ENCODE measurements at places on chromosomes 3 and 15.

- DNase-seq = no peak
These were observed 30.7 kb upstream of the SLC24A5 start for GRCh38 chr15:48090115-48090514.

DNA sequence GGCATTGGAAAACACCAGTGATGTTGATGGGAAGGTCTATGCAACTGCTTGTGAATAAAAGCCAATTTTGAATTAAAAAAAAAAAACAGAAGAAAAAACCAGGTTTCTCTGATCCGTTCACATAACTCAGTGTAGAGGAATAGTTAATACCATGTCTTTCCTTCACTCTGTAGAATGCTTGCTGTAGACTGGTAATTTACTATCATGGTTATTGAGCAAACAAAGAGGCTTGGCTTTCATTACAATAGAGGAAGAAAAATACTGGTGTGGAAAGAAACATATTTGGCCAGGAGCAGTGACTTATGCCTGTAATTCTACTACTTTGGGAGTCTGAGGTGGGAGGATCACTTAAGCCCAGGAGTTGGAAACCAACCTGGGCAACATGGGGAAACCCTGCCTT is 41.1 kb downstream of the GATM start:
- DNase-seq = no peak

- no peak for DNase-seq
These were observed 9.9 kb downstream of the ARL6IP5 start for GRCh38 chr3:69094467-69095205.

DNA sequence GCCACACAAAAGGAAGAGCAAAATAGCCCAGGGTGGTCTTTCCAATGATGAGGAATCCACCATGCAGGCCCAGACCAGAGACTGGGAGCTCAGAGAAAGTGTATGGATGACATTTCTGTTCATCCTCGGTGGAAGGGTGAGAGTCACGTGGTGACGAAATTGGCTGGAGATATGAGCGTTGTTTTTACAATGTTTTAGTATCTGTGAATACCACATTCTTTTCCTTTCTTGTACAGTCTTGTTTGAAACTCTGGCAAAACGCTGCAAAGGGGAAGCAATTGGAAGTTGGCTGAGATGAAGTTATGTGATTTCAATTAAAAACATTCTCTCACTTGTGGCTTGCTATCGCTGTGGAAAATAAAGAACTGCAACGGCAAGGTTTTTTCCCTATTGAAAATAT is 137.5 kb downstream of the MAGI1 start:
- no peak for DNase-seq

GRCh38 chr3:68295457-68295856 is 636.9 kb downstream of the TAFA4 start:
- no peak for DNase-seq

DNA sequence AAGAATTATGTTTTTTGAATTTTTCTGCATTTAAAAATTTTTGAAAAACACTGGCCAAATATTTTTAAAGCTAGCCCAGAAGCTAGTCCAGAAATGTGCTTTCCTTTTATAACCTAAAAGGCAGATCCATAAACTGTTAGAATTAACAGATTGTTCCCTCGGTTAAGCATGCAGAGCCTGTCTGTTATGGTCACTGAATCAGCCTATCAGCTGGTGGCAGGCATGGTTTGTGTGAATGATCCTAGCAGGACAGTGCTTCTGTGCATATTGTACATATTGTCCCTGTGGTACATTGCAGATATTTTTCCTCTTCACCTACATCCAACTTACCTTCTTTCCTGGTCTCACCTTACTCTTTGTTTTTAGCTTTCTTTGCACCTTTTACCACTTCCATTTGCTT is 53.3 kb downstream of the RARB start:
- no peak for DNase-seq

DNA sequence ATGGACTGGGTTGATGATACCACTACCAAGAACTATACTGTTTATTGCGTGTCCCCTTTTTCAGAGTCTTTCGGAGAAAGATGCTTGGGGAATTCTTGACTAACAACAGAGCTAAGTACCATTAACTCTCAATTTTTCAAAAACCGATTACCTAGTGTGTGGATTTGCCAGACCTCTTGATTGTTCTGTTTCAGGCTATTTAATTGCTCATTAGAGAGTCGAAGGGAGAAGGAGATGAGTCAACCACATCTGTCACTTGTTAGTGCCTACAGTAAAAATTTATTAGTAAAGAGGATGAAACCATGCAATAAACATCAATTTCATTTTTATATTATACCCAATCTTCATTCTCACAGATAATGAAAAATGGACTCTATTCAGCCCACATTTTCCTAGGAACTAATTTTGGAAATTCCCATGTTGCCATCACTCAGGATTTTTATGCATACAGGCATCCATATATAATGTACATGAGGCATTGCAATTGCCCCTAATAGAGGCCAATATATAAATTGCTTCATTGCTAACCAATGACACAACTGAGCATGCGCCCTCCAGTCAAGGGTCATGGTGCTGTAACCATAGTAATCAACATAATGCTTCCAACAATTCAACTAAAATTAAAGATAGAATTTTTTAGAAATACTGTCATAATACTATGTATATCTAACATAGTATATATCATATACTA is 541.7 kb downstream of the TBL1XR1 start:
- no peak for DNase-seq

GRCh38 chr3:7272203-7272602 is 411.3 kb downstream of the GRM7 start:
- DNase-seq = no peak

GRCh38 chr15:85771781-85772445 is 22.8 kb downstream of the KLHL25 start:
- no peak for DNase-seq

DNA sequence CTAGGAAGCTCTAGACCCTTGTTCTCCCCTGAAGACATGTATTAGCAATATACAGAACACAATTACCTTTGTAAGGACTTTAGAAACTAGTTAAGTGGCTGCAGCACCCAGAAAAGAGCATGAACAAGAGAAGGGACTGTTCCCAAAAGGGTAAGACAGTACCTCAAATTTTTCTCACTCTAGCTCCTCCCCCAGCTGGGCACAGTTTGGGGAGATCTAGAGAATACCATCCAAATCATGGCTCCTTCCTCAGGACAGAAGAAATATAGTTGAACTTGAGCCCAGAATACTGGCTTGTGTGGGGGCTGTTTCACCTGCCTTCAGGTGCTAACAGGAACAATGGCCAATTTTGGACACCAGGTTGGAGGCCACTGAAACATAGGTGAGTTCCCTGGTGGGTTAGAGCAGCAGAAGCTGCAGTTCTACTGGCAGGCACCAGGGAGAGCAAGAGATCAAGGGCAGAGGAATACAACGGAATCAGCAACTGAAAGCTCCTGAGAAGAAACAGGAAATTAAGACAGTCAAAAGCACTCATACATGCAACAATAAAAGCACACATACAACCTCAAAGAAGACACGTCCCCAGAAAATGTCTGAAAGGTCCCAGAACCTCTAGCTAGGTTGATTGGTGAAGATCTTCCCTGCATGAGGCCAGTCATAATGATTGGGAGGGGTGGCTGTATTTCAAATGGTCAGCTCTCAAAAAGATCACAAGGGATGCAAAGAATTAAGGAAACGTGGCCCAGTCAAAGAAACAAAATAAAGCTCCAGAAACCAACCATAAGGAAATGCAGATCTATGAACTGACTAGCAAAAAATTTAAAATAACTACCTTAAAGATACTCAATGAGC is 104.9 kb upstream of the ASB14 start:
- no peak for DNase-seq

GRCh38 chr3:49401766-49402165 is 10.0 kb downstream of the RHOA start:
- DNase-seq = no peak

- DNase-seq = no peak
These were observed 7.8 kb upstream of the FAM174B start for GRCh38 chr15:92663250-92663951.

DNA sequence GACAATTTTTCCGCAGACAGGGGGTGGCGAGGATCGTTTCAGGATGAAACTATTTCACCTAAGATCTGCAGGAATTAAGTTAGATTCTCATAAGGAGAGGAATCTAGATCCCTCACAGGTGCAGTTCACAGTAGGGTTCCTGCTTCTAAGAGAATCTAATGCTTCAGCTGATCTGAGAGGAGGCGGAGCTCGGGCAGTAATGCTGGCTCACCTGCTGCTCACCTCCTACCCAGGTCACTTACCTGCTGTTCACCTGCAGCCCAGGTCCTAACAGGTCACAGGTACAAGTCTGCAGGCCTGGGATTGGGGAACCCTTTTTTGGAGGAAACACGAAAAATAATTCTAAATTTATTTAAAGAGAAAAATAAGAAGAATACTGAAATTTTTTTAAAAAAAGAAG is 406.8 kb downstream of the MCTP2 start:
- DNase-seq = no peak

DNA sequence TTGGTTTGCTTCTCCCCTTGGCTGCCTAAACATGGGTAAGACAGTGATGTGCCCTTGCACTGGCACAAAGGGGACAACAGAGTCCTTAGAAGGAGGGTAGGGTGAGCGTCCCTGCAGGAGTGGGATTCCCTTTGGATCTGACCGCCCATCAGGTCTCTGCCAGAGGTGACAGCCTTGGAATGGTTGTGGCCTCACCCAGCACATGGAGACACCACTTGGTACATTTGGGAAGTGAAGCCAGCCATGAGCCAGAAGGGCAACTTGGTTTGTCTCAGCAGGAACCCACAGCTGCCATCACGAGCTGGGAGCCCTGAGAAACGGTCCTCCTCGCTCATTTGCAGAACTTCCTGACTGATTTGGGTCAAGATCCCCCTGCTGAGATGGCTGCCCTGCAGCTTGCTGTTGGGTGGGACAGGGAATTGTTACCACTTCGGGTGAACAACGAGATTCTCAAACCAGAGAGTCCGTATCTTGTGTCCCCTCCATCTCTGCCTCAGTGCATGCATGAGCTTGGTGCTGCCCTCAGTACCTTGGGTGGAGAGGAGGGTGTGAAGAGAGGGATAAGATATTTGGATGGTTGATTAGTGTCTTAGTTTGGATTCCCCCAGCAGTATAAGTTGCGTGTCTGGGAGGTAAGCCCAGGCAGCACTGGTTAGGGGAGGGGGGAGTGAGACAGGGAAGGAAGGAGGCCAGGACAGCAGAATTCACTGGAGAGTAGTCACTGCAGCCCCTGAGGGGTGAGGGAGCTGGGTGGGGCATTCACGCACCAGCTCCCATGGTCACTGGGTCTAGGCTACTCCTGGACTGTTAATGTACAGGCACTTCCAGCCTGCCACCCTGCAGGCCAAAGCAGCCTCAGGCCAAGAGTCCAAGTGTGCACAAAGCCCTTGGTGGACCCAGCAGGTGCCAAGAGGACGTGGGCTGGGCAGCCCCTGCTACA is 168.8 kb upstream of the TOPAZ1 start:
- no peak for DNase-seq

DNA sequence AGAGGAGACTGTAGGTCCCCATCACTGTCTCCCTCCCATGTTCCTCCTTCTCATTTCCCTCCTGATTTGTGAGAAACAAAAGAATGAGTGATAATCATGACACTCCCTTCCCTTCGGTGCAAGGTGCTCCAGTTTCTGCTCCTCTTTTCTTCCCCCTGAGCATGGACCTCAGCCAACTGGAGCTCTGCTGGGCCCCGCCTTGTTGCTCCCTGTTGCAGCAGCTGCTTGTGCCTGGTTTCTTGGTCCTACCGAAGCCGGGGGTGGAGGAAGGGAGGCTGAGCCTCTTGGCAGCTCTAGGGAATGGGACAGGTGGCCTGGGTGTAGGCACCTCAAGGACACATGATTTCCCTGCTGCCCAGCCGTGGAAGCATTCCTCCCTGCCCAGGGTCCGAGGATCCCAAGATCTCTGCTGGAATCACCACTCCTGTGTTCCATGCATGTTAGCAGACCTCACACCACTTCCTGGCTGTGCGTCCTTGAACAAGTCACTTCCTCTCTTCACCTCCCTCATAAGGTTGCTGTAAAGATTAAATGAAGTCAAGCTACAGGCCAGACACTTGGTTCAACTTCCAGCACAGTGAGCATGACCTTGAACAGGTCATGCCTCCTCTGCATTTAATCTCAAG is 131.6 kb upstream of the ABHD17C start:
- no peak for DNase-seq

DNA sequence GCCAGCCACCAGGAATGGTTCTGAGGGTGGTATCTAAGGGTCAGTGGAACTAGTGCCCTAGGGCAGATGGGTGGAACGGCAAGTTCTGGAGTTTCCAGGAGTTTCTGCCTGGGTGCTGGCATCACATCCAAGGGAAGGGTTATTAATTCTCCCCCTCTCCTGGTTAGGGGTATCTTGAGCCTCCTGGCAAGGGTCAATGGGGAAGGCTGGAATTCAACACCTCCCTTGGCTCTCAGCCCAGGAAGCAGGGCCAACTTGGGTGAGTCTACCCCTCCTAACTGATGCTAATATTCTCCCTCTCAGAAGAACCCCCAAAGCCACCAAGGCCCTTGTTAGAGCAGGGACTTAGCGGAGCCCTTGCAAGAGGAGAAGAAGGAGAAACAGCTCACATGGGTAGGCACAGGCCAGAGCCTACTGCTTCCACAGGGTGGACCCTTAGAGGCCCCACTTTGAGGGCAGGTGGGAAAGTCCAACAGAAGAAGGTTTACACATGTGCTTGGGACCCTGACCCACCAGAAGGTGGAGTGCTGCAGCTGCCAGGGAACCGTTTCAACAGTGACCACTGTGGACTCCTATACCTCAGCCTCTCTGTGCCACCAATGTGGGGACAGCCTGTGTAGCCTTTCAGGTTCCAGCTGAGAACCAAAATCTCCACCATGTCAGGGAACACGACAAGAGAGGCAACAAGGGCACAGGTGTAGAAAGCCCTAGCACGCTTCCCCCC is 3.3 kb downstream of the TMEM115 start:
- DNase-seq = no peak

- no peak for DNase-seq
These were observed 58.1 kb downstream of the PDIA5 start for GRCh38 chr3:123124971-123125370.

- DNase-seq = peak; percentile 37
These were observed 37.5 kb downstream of the TGFBR2 start for GRCh38 chr3:30643763-30644462.

- DNase-seq = no peak
These were observed 908.8 kb downstream of the SQOR start for GRCh38 chr15:46543626-46544025.

DNA sequence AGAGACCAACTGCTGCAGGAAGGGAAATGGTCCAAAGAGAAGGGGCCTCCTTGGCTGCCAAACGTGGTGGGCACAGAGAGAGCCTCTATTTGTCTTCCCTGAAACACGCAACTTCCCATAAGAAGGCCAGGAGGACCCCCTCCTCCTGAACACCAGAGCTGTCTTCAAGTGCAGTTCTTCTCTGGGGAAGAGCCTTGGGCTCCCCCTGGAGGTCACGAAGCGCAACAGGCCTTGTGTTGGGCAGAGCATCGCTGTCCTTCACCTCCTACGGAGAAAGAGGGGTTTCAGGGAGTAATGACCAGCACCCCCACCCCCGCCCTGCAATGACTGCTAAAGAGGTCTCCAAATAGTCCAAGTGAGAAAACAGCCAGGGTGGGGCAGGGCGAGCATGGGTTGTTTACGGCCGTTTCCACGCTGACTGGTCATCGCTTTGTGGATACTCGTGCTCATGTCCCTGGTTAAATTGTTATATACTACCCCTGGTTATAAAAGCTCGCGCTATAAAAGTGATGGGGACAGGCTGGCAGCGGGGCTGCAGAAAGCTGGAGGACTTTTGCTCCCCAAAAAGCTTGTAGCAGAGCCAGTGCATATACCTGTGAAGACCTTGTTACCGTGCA is 397.5 kb upstream of the ATP10A start:
- DNase-seq = no peak

Data from stimulated activated CD8-positive, alpha-beta memory T cell treated with anti-CD3 and anti-CD28 coated beads, Interleukin-12 subunit alpha, Interleukin-12 subunit beta, amount 100 ng/mL, for 4 hours (primary cell).